CD4-positive, alpha-beta memory T cell (primary cell): ENCODE measurements at places on chromosomes 13 and 19. TPM values are rescaled to one million over a fixed set of nuclear protein-coding genes. Genes with fewer than 3 reads are reported as not detected.
A peak's percentile ranks its signal among the peaks of the same experiment; 100 is the strongest.

GRCh38 chr13:83536941-83537340, 345.3 kb downstream of the SLITRK1 start:
- no peak for DNase-seq
- H3K36me3 ChIP-seq = no peaks in the 10 kb centered on the region
- no peak overlapping the region for H3K27ac ChIP-seq
- no peaks in the 10 kb centered on the region for H3K27me3 ChIP-seq
- H3K4me1 ChIP-seq = no peaks in the 10 kb centered on the region
- no peak overlapping the region for H3K4me3 ChIP-seq

- H3K27ac ChIP-seq = no peak overlapping the region
- no peak for DNase-seq
- no peaks in the 10 kb centered on the region for H3K36me3 ChIP-seq
- no peaks in the 10 kb centered on the region for H3K4me1 ChIP-seq
- no peak overlapping the region for H3K4me3 ChIP-seq
Observed at GRCh38 chr19:56973713-56974555, 133.4 kb upstream of the PEG3 start.

DNA sequence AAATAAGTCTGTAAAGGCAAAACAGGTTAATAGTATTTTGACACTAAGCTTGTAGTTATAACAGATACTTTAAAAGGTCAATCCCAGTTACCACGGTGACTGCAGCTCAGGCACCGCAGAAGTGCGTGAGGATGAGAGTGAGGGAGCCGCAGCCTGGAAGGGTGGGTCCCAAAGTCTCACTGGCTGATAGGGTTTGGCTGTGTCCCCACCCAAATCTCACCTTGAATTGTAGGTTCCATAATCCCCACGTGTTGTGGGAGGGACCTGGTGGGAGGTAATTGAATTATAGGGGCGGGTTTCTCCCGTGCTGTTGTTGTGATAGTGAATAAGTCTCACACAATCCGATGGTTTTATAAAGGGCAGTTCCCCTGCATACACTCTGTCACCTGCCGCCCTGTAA, 40.0 kb upstream of the GAS6 start:
- H3K4me3 ChIP-seq = no peak overlapping the region
- no peak for DNase-seq
- no peak overlapping the region for H3K27ac ChIP-seq
- H3K36me3 ChIP-seq = no peaks in the 10 kb centered on the region

DNA sequence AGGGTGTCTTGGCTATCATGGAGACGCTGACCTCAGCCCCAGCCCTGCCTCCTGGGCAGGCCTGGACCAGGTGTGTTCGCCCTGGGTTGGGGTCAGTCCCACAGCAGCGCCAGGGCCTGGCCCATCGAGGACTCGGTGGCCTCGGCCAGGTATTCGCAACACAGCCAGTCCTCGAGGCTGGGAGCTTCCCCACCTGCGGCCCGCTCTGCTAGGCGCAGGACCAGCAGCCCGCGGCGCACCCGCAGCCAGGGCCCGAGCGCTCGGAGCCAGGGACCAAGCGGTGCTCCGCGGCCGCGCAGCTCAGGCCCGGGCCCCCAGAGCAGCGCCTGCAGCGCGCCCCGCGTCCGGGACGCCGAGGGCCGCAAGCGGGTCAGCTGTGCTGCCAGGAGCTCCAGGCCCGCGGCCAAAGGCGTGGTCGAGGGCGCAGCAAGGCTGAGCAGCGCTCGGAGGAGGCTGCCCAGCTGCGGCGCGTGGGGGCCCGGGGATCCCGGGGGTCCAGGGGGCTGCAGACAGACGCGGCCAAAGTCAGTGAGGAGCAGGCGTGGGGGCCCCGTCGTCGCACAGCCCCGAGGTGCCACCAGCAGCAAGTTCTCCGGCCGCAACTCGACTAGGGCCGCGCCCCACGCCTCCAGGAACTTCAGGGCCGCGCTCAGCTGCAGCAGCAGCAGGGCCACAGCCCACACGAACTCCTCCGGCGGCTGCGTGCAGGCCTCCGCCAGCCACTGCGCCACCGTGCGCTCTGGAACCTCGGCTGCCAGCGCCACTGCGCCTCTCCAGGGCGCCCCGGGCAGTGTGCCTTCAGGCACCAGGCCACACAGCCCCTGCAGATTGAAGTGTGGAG, 6.2 kb downstream of the PEAK3 start:
- H3K4me3 ChIP-seq = no peak overlapping the region
- no peak for DNase-seq
- peaks cover 14% of the 10 kb centered on the region for H3K36me3 ChIP-seq
- peaks cover 36% of the 10 kb centered on the region for H3K4me1 ChIP-seq
- no peaks in the 10 kb centered on the region for H3K27me3 ChIP-seq
- H3K27ac ChIP-seq = no peak overlapping the region

DNA sequence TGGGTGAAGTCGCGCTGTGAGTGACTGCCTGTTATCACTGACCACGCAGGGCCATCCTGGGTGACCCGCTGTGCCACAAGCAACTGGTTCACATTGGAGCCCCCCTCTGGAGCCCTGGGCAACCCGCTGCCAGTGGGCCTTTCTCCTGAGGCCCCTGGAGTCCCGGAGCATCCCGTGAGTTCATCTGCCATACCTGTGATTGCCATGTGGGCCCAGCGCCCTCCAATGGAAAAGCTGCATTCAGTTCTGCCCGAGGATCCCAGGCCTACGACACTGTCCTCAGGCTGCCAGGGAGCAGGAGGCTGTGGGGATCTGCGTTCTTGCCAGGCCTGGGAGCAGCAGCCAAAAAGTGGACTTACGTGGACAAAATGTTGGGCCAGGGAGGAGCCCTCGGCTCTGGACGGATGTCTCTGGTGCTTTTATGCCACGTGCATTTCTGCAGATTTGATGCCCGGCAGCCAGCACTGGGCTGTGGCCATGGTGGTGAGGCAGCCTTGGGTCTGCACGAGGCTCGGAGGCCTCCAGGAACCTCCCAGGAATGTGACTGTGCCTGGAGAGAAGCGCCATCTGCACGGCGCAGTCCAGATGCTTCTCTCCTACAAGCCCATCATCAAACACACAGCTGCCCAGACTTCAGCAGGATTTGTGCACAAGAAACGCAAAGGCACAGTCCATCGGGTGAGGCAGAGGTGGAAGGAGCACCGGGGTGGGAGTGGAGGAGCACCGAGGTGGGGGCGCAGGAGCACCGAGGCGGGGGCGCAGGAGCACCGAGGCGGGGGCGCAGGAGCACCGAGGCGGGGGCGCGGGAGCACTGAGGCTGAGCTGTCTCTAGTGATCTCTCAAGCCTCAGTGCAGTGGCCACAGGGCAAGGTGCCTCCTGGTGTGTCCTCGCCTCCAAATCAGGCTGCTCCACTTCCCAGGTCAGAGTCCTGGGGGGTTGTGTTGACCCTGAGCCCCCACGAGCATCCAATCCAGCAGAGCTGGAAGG, 44.0 kb downstream of the C13orf46 start:
- no peak overlapping the region for H3K4me3 ChIP-seq
- H3K27me3 ChIP-seq = no peaks in the 10 kb centered on the region
- peaks cover 10% of the 10 kb centered on the region for H3K4me1 ChIP-seq
- no peak overlapping the region for H3K27ac ChIP-seq

DNA sequence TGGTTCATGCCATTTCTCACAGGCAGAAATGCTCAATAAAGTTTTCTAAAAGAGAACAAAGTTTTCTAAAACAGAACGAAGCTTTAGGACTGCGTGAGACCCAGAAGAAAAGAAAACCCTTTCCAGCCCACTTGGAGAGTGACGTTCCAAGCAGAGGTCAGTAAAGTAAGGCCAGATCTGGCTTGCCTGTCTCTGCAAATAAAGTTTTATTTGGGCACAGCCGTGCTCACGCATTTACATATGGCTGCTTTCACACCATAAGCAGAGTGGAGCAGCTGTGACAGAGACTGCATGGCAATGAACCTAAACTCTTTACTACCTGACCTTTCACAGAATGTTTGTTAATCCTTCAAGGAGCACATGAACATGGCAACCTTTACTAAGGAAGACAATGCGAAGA, 23.6 kb downstream of the IRS2 start:
- H3K27ac ChIP-seq = no peak overlapping the region
- H3K4me3 ChIP-seq = no peak overlapping the region
- DNase-seq = no peak
- H3K27me3 ChIP-seq = no peaks in the 10 kb centered on the region
- H3K36me3 ChIP-seq = no peaks in the 10 kb centered on the region
- H3K4me1 ChIP-seq = peaks cover 4% of the 10 kb centered on the region

PPP2R1A gene
- polyA plus RNA-seq = 185 TPM

GRCh38 chr19:29569038-29569911, 36.8 kb upstream of the POP4 start:
- no peak overlapping the region for H3K4me3 ChIP-seq
- no peaks in the 10 kb centered on the region for H3K27me3 ChIP-seq
- DNase-seq = no peak
- no peaks in the 10 kb centered on the region for H3K4me1 ChIP-seq
- H3K36me3 ChIP-seq = no peaks in the 10 kb centered on the region

DNA sequence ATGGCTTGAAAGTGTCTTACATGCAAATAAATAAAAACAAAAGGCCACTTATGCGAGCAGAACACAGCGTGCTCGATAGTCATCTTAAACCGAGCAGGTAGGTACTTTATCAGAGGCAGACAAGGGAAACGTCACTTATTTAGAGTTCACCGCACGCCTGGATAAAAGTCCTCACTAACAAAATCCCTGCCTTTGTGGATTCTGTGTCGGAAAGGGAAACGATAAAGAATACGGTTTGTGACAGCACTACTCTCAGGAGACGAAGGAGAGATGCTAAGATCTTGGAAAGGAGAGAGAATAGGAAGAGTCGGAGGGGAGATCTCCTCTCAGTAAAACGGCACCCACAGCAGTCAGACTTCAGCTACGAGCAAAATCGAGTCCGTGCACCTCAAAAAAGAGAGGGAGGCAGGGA, 581 bp downstream of the RCBTB1 start:
- no peaks in the 10 kb centered on the region for H3K27me3 ChIP-seq
- peak overlapping the region; percentile 76 for H3K4me3 ChIP-seq
- peak overlapping the region; percentile 82 for H3K27ac ChIP-seq

ZIC2 gene
- not detected for polyA plus RNA-seq

DNA sequence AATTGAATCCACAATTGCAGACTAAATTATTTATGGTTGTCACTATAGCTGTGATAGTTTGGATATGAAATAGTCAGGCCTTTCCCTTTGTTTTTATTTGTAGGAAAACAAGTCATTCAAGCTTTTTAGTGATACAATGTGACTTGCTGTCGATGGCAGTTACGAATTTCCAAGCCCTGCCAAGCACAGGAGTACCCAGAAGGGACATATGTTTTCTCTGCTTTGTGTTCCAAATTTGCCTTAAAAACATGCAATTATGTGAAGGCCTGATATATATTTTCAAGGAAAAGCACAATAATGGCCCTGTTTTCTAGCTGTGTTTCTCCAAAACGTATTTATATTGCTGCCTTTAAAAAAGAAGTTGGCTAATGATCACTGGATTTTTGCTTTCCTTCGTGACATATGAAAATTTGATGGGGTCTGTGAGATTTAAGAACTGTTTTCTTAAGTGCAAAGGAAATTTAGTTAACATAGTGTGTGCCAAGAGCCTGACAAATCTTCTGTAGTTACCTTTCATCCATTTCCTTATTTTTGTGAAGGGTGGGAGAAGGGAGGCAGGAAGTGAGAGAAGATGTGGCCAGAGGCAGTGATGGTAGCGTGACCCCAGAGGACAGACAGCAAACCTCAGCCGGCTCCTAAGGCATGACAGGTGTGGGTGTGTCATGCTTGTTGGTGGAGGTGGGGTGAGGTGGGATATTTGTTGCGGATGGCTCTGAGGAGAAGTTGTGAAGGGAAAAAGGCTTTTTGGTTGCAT, 79.6 kb downstream of the TEX26 start:
- no peaks in the 10 kb centered on the region for H3K27me3 ChIP-seq
- H3K4me1 ChIP-seq = no peaks in the 10 kb centered on the region
- H3K27ac ChIP-seq = no peak overlapping the region
- DNase-seq = no peak

DNA sequence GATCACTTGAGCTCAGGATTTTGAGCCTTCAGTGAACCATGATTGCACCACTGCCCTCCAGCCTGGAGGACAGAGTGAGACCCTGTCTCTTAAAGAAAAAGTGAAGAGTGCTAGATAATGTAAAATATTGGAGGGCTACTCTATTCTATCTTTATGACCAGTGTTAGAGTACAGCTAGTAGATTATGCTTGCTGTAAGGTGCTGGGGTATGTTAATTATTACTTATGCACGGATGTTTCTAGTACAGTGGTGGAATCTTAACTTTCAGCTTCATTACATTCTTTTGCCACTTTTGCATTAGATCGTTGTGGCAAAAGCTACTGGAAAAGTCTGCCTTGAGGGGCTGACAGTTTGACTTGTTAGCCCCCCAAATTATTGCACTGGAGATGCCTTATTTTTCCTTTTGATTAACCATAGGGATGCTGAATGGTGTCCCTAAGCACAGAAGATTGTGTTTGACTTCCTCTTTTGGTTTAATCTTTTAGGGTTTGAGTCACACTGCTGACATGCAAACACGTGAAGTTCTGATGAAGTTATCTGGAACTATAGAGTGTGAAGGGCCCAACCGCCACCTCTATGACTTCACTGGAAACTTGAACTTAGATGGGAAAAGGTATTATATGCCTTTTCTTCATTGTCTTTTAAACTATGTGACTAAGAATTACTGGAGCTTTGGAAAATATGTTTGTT, 169.8 kb downstream of the ATP8A2 start:
- H3K27me3 ChIP-seq = no peaks in the 10 kb centered on the region
- no peak overlapping the region for H3K4me3 ChIP-seq
- H3K27ac ChIP-seq = no peak overlapping the region
- DNase-seq = no peak

DNA sequence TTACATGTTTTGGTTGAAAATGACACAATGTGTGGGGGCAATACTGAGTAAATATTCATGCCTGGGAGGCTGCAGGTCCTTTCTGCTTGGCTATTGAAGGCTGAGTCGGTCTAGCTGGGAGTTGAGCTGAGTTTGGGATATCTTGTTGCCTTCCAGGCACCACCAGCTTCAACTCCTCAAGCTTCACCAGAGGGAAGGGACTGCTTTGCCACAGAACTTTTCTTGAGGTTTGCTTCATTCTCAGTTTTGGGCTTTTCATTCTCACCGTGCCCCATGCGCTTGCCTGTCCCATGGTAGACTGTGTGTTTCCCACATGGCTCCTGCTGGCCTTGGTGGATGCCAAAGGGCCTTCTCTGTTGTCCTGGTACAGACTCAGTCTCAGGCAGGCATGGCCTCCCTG, 198.2 kb upstream of the SOX1 start:
- H3K27me3 ChIP-seq = no peaks in the 10 kb centered on the region
- H3K4me1 ChIP-seq = no peaks in the 10 kb centered on the region
- H3K36me3 ChIP-seq = no peaks in the 10 kb centered on the region
- DNase-seq = no peak

IRS2 gene
- polyA plus RNA-seq = 1.3 TPM

GIPC3 gene
- 0.45 TPM for polyA plus RNA-seq
